Kidney epithelial cell (primary cell): ENCODE measurements at places on chromosomes 13 and 19. TPM values are rescaled to one million over a fixed set of nuclear protein-coding genes. Genes with fewer than 3 reads are reported as not detected.

Gene DLL3
- 2.4 and 4.7 TPM in 2 replicates for total RNA-seq

Gene VASP
- 228 and 248 TPM in 2 replicates for total RNA-seq

Gene BEST2
- not detected in 2 replicates for total RNA-seq

Gene IGSF23
- 0.13 TPM in 1 of 2 replicates, not detected in the other for total RNA-seq

Gene SPACA4
- total RNA-seq = not detected in 2 replicates

DNA sequence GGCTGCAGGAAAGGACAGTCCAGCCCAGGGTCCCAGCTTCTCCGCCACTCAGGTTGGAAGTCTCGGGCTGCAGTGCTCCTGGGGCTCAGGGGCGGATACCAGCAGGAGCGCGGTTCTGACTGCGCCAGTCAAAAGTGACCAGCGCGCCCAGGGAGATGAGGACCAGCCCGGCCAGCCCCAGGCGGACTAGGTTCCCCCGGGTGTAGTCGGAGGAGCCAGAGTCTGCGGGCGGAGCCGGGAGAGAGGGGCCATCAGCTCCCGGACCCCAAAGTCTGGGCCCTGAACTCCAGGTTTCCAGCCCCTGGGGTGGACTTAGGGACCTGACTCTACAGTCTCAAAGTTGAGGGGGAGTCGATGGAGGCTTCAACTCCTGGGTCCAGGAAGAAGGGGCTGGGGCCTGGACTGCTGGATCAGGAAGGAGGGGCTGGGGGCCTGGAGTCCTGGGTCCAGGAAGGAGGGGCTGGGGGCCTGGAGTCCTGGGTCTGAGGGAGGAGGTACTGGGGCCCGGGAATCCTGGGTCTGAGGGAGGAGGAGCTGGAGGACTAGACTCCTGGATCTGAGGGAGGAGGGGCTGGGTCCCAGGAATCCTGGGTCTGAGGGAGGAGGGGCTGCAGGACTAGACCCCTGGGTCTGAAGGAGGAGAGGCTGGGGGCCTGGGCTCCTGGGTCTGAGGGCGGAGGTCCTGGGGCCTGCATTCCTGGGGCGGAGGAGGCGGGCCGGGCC, 5.3 kb downstream of the OSCAR start:
- DNase-seq = no peak

GRCh38 chr19:4577020-4577782, 17.7 kb upstream of the SEMA6B start:
- DNase-seq = no peak

- DNase-seq = no peak
Observed at GRCh38 chr19:21485926-21486325, 19.5 kb upstream of the ZNF429 start.
